ENCODE measurements at places on chromosomes 3 and 15.
A peak's percentile ranks its signal among the peaks of the same experiment; 100 is the strongest.

DNA sequence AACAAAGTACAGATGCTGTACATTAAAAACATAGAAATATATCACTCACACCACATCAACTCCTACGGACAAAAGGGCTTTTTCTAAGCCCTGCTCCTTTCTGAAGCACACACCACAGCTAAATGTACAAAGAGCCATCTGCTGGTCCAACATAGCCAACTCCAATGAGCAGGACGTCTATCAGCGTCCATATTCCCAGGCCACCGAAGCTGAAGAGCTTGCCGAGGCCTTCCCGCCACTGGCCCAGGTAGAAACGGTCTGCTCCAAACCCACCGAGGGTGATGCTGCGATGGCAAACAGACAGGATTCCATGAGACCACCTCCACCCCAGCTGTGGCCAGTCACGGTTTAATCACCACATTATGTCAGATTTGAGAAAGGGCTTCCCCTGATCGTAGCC is 9.8 kb downstream of the TM2D3 start:
- DNase-seq, result no peak

DNA sequence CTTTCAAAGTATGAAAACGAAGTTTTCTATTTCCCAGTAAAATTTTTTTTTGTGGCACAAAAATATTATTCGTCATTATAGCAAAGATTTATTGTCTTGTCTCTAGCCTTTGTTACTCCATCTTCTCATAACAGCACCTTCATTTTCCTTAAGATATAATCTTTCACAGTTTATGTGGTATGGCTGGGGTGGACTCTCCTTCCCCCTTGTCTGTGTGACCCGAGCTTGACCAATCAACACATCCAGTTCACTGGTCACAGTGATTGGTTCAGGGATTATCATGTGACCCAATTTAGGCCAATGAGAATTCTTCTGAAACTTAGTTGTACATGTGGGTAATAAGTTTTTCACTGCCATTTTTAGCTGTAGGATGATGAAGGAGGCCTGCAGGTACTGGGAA is 71.2 kb upstream of the DCBLD2 start:
- DNase-seq, result no peak

DNA sequence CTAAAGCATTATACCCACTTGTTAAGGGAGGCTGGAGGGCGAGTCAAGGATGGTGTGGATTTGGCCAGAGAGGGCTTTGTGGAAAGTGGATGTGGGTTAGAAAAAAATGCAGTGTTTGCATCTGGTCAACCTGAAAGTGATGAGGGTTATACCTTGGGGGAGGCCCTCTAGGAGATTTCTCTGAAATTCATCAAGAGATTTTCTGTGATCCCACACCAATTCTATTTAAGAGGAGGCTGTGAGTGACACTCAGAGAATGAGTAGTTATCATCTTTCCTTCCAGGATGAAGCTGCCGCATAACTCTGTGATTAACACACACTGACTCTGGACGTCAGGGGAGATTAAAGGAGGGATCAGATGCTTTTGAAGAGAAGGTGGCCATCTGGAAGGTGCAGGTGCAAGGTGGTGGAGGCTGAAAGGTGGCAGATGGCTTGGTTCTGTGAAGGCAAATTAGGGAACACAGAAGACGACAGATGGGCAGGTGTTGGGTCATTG is 54.8 kb downstream of the ANAPC13 start:
- DNase-seq, result no peak

- DNase-seq, result no peak
Measured at GRCh38 chr15:31335989-31336592, 9.5 kb downstream of the KLF13 start.

- no peak for DNase-seq
Measured at GRCh38 chr3:146577662-146578061, 27.5 kb downstream of the PLSCR5 start.

DNA sequence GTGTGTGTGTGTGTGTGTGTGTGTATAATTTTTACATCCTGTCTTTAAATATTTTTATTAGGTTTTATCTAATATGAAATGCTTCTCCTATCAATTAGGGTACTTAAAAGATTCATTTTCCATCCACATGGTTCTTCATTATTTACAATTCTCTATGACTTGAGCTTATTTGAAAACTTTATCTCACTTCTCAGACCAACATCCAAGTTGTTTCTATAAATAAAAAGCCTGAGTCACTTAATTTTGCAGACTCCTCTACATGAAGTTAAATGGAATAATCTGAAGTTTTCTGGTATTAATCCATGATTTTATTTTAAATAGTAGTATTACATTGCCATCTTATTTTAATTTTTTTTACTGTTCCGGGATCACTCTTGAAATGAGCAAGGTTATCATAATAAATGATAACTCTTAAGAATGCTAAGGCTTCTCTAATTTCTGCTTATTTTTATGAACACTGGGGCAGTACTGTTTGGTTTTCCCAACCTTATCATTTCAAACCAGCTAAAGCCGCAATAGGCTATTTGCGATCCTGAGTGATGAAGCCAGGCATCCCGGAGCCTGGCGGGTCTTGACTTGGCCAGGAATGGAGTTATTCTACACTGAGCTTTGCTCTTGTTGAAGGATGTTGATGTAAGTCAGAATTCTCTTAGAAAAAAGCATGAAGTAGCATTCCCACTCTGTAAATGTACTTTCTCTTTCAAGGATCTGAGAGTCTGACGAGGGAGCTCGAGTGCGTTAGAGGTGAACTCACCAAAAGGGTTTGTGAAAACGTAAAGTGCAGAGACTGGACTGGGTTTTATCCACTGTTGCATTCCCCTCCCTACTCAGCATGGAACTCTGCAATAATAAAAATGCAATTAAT is 220.2 kb upstream of the LRTM1 start:
- DNase-seq, result no peak

GRCh38 chr3:179071027-179071322 is 634 bp downstream of the ZMAT3 start:
- DNase-seq, result no peak

- peak; percentile 50 for DNase-seq
Measured at GRCh38 chr3:128068156-128068620, 16.0 kb downstream of the SEC61A1 start.

- DNase-seq, result no peak
Measured at GRCh38 chr3:9732080-9732739, 675 bp downstream of the BRPF1 start.

DNA sequence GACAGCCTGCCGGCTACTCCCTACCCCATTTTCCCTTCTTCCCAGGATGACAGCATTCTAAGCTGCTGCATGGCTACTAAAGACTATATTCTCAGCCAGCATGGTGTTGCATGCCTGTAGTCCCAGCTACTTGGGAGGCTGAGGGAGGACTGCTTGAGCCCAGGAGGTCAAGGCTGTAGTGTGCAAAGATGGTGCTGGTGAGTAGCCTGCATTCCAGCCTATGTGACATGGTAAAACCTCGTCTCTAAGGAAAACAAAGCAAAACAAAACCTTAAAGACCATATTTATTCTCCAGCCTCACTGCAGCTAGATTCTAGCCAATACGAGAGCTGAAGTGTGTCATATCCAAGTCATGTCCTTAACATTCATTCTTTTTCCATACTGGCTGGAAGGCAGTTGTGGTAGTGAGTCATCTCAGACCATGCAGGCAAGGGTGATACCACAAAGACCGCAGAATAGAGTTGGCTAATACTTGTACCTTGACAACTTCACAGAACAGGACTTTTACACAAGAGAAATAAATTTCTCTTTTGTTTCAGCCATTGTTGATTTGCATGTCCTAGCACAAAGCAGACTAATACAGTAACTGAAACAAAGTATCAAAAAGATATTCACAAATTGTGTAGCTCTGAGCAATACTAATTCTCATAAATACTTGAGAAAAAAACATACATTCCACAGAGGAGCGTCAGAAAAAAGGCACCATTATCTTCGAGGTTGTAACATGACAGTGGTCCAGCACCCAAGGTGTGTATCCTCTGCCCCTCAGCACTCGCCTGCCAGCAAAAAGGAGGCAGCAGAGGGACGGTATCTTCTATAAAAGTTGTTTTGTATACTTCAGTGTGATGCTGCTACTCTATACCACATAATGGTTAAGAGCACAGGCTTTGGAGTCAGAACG is 14.8 kb downstream of the PBRM1 start:
- no peak for DNase-seq

DNA sequence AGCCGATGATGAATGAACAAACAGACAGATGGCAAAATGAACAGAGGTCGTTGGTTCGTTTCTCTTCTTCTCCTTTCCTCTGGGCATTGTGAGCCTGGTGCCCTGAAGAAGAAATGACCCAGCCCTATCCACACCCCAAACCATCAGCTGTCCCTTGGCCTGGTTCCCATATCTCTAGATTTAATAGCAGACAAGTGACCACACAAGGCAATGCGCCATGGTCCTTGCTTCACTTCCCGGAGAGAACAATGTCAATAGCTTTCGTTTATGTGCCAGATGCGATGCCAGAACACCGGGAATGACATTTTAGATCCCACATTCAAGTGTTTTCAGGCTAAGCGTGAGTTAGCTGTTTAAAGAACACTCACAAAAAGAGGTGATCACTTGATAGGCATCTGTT is 17.7 kb downstream of the POC1A start:
- DNase-seq, result no peak

- DNase-seq, result no peak
Measured at GRCh38 chr15:29098652-29099051, 171.0 kb downstream of the NSMCE3 start.

- no peak for DNase-seq
Measured at GRCh38 chr3:46186471-46187340, 21.4 kb downstream of the CCR1 start.

DNA sequence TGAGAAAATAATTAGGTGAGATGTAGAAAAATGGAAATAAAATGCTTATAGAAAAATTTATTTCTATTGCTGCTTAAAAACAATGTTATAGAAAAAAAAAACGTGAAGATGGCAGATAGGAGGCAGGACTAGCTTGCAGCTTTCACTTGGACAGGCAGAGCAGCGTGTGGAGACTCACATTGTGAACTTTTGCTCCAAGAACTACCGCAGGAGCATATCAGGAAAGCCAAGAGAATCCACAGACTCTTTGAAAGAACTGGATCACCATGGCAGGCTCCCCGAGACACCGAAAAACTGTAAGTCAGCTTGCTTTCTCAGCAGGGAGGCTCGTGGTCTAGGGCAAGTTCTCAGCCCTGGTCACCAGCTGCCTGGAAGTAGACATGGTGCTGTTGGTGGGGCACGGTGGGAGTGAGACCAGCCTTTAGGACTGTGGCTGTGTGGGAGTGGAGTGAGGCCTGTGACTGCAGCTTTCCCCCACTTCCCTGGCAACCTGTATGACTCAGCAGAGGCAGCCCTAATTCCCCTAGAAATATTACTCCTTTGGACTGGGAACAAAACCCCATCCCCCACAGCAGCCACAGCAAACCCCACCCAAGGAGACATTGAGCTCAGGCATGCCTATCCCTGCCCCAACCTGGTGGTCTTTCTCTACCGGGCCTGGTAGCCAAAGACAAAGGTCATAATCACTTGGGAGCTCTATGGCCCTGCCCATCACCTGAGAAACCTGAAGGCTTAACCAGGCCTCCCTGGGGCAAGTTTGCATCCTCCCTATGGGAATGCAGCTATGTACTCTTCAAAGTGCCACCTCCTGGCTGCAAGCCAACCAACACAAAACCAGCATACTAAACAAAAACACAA is 22.8 kb downstream of the STRIT1 start:
- no peak for DNase-seq

DNA sequence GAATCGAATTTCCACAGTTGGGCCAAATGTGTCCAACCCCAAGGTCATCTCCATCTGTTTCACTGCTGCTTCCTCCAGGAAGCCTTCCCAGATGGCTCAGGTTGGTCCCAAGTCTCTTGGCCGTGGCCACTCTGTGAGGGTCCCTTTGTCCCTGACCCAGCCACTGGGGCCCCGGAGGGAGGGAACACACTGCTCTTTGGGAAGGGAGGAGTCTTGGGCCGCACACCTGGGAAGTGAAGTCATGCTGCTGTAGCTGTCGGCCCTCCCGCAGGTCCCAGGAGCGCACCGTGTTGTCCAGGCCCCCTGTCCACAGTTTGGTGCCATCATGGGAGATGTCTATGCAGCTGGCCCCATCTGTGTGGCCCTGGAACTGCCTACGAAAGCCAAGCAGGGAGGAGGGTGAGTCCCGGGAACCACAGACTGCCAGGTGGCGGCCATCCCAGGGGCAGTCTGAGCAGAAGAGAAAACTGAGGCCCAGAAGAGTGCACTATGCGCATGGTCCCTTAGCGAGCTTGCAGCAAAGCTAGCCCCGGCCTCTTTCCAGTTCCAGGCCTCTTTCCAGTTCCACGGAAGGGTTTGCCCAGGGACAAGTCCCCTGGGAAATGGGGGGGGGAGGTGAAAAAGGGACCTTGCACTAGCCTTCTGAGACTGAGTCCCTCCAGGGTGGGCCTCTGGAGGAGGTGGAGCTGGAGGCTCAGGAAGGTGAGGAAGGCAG is 44.6 kb downstream of the TLE3 start:
- no peak for DNase-seq

DNA sequence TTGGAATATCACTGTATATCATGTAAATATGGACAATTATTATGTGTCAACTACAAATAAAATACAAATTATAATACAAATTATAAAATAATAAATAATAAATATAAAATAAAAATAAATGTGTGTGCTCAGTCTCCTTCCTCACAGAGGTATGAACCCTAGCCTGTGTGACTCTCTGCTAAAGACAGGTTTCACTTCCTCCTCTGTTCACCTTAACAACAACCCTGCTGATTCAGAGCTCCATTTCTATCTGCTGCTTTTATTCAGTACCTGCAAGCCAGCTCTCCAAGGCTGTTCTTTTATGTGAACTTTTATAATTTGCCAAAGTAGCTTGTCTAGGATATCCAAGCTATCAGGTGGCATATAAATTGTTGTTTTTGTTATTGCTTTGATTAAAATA is 610.7 kb upstream of the GRM7 start:
- DNase-seq, result no peak

DNA sequence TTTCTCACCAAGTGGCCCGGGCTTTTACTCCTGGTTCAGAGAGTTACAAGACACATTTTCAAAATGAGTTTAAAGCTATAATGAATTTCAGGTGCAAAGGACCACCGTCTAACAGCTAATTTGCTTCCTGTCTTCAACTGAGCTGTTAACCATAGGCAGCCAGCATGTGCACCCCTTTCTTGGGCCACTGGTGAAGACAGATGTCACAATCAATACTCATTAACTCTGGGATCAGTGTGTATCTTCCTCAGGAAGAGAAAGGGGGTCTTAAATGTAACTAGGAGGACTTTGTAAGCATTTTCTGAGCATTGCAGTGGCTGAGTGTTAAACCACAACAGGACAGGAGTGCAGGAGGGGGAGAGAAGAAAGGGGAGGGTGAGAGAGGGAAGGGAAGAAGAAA is 750.7 kb upstream of the CFAP20DC start:
- no peak for DNase-seq
